ENCODE measurements at places on chromosomes 16 and 17.

GRCh38 chr16:62829607-62830006, 793.4 kb upstream of the CDH8 start:
- DNase-seq = no peak

DNA sequence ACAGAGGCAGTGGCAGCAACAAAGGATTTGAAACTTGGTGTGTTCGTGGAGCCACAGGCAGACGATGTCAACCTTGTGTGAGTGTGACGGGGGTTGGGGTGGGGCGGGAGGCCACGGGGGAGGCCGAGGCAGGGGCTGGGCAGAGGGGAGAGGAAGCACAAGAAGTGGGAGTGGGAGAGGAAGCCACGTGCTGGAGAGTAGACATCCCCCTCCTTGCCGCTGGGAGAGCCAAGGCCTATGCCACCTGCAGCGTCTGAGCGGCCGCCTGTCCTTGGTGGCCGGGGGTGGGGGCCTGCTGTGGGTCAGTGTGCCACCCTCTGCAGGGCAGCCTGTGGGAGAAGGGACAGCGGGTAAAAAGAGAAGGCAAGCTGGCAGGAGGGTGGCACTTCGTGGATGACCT, 25.5 kb downstream of the STH start:
- no peak for DNase-seq

- no peak for DNase-seq
Measured at GRCh38 chr16:85445064-85445778, 167.9 kb upstream of the GSE1 start.

DNA sequence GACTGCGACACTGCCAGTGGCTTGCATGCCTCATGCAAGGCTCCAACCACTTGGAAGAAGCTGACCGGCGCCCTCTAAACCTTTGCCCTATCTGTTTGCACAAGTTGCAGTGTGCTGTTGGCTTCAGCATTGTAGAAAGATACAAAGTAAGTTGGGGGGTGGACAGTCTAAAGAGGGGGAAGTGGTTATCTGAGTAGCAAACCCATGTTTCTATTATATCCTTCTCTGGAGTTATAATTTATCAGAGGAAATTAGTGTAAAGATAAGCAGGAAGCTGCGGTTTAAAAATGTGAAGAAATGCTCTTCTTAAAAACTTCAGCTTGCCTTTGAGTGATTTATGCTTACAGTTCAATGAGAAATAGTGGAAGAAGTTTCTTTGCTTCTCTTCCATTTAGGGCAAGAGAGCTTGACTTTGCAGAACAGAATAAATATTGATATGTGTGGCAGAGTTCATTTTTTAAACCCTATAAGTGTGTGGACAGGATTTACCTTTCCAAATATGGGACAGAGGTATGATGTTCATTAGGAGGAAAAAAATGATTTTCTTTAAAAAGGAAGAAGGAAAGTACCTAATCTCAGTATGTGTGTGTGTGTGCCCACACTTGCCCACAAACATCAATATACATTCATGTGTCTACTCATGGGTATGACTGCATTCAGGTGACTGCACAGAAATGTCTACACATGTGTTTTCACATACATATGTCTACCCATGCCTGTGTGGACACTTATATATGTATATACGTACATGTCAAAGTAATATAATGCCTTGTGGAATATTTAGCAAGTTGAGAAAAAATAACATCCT, 8.1 kb downstream of the AMZ2 start:
- no peak for DNase-seq

GRCh38 chr17:2455956-2456355, 55.1 kb upstream of the MNT start:
- no peak for DNase-seq

- peak; percentile 86 for DNase-seq
Measured at GRCh38 chr16:4053301-4053845, 62.9 kb downstream of the ADCY9 start.

DNA sequence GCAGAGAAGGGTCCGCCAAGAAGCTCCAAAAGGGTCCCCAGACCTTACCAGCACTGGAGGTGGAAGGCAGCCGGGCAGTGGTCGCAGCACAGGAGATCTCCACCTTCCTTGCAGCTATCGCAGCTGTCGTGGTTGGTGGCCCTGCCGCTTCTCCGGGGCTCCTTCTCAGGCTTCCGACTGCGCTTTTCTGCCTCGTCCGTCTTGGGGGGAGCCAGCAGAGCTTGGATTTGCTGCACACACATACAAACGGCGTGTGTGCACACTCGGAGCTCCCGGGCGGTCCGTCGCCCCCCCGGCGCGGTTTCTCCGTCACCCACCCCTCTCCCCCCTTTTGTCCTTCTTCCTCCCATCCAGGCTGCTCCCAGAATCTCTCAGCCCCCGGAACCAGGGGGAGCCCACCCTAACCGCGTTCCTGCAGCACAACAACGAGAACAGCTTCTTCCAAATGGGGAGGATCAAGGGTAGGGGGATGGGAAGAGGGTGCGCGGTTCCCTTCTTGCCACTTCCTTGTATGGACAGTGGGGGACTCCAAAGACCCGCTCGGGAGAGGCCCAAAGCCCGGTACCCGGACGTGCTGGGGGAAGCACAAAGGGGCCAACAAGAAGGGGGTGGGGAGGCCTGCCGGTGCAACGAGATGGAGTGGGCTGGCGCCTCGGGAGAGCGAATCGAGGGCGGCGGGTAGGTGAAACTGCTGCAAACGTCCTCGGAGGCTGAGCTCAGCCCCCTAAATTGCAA, 1.1 kb downstream of the PHF12 start:
- DNase-seq = peak; percentile 81
